ENCODE measurements at places on chromosomes 4 and X. TPM values are rescaled to one million over a fixed set of nuclear protein-coding genes. Genes with fewer than 3 reads are reported as not detected.

RADX gene
- polyA plus RNA-seq = 2.7 TPM

SLC49A3 gene
- polyA plus RNA-seq = 8.2 TPM

SAGE1 gene
- not detected for polyA plus RNA-seq

- no peak for DNase-seq
Observed at GRCh38 chr4:151768835-151769234, 8.0 kb upstream of the GATB start.

DNA sequence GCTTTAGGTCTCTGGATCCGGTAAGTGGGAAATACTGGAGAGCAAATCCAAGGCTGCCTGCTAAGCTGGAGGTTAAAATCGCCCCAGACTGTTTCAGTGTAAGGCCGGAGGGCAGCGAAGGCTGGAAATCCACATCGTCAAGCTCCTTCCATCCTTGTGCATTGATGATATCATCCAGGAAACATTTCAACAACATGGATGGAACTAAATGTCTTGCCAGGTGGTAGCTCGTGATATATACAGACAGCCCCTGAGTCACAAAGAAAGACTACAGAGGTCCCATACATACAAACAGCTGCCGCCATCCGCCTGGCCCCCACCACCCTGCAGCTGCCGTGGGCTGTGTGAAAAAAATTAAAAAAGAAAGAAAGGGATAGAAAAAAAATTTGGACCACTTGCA lies 148.9 kb upstream of the RBPJ start:
- peak; percentile 71 for DNase-seq

GRCh38 chr4:89379511-89380044 lies 72.0 kb upstream of the GPRIN3 start:
- peak; percentile 29 for DNase-seq

GRCh38 chrX:119549327-119550016 lies 15.7 kb downstream of the STEEP1 start:
- no peak for DNase-seq

GRCh38 chr4:87058356-87059073 lies 123.7 kb downstream of the AFF1 start:
- no peak for DNase-seq

DNA sequence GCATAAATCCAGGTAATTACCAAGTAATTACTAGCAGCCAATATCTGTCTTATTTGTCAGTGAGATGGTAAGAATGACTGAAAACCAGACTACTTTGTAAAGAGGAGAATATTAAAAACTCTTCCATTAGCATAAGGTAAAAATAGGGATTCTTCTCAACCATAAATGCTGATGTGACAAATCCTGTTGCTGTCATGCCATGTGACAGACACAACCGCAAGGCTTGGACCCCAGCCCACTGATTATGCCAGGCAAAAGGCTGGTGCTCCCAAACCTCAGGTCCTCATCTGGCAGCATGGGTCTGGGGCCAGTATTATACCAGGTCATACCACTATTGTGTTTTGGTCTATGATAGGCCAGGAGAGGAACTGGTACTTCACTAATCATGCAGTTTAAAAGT lies 181.1 kb downstream of the ADAMTS3 start:
- no peak for DNase-seq

DNA sequence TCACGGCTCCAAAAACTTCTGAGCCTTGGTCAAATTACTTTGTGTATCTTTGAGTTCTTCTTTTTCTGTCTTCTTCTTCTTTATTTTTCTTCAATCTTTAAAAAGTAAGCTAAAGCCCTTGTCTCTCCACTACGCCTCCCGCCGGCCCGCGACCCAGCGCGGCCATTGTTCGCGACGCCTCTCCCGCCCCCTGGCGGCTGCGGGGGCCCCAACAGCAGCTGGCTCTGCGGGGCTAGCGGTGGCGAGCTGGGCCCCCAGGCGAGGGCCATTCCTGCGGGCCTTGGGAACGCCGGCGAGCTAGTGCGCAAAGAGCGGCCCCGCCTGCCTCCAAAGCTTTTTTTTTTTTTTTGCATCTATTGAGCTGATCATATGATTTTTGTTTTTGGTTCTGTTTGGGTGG lies 119.1 kb downstream of the TGIF2LX start:
- no peak for DNase-seq

- no peak for DNase-seq
Observed at GRCh38 chrX:1727531-1728027, 112.7 kb downstream of the ASMT start.

DNA sequence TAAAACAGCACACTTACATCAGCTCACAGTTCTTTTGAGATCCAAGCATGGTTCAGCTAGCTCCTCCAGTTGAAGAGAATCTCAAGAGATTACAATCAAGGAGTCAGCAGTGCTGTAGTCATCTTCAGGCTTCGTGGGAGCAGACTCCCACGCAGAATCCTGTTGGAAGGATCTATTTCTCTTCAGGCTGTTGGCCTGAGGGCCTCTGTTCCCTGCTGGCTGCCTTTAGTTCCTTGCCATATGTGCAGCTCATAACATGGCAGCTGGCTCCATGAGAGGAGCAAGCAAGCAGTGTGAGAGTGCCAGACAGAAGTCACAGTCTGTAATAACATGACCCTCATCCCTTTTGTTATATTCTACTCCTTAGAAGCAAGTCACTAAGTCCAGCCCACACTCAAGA lies 168.6 kb downstream of the COX18 start:
- no peak for DNase-seq

DNA sequence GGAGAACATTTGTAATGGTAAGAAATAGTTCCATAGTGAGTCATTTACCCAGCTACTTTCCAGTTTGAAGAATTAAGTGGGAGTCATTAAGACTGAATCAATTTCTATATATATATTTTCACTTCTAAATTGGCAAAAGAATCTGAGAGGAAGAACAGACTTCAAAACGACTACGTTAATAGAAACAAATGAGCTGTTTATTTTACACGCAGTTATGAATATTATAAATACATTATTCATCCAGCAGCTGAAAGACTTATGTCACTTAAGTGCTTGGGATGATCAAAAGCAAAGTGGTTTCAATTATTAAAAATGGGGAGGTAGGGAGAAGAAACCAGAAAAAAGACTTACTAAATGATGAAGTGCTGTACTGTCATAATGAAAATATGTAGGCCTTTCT lies 260.5 kb upstream of the DDX53 start:
- DNase-seq = no peak
